ENCODE measurements at places on chromosomes 3 and 15. TPM values are rescaled to one million over a fixed set of nuclear protein-coding genes. Genes with fewer than 3 reads are reported as not detected.

Gene CHDH
- 10.3 TPM for total RNA-seq

DNA sequence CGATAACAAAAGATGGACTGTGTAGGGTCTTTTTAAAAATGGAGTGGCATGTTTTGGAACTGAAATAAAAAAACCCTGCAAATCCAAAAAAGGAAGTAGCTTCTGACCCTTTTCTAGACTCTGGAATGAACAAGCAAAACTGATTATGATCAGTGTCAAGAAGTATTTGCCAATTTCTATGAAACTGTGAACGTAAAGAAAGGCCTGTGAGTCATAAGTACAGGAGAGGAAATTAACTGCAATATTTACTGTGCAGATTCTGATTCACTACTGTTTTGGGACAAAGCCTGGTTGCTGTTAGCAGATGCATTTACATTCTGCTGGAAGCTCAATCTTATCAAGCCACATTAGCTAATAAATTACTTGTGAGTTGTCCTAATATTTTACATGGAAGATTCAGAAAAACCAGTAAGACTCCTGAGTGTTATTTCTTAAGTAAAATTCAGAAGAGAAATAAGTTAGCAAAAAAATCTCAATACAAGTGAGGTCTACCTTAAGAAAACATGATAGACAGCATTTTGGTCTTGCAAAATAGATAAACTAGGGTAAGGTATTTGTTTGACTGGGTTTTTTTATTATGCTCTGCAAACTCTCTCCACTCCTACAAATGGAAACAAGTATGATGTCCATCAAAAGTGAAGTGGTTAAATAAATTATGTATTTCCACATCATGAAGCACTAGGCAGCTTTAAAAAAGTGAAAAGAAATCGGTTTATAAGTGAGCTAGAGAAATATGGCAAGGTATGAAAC, 90.2 kb upstream of the LMOD3 start:
- no peak for DNase-seq

- no peak for DNase-seq
Observed at GRCh38 chr3:197031315-197032285, 2.0 kb upstream of the MELTF start.

DNA sequence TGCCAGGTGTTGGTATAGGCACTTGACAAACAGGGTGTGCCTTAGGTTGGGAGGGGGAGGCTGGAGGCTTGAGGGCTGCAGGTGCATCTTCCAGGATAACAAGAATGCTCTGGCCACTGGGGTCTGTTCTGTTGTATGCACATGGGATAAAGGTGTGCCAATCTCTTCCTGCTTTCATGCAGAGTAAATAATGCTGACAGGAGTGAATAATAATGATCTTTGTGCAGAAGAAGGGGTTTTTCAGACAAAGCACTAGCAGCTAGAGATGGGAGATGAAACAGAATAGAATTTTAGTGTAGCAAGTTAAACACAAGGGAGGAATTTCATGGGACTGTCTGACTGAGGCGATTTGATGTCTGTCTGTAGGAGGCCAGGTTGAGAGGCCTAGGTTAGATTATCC, 1.9 kb upstream of the ROPN1 start:
- DNase-seq: no peak

- DNase-seq: no peak
Observed at GRCh38 chr3:85313380-85313779, 354.6 kb downstream of the CADM2 start.

DNA sequence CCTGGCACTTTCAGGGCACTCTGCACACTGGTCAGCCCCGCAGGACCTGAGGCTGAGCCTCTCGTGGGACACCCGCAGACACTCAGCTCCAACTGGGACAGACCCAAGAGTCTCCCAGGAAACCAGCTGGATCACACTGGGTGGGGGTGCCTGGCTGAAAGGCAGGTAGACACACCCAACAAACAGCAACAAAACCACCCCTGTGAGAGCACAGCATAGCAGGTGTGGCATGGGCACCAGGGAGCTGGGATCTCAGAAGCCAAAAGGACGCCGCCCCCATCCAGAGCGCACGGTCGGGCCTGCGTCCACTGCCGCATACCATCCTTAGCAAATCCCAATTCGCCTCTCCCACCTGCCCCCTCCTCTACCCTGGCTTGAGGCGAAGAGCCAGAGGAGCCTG, 154.2 kb upstream of the LINGO1 start:
- no peak for DNase-seq

- DNase-seq: no peak
Observed at GRCh38 chr3:8972639-8973038, 9.4 kb upstream of the RAD18 start.

DNA sequence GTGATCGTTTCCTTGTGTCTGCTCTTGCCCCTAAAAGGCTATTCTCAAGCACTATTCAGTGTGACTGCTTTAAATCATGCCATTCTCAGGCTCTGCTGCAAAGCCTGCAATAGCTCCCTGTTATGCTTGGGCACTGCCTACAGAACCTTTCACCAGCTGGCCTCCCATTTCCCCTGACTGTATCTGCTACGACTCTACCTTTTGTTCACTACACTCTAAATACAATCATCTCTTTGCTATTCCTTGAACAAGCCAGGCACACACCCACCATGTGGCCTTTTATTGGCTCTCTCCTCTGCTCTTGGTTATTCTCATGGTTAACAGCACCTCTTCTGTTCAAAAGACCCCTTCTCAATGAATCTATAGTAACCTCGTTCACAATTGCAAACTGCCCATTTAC, 29.6 kb upstream of the FNDC3B start:
- peak; percentile 7 for DNase-seq

DNA sequence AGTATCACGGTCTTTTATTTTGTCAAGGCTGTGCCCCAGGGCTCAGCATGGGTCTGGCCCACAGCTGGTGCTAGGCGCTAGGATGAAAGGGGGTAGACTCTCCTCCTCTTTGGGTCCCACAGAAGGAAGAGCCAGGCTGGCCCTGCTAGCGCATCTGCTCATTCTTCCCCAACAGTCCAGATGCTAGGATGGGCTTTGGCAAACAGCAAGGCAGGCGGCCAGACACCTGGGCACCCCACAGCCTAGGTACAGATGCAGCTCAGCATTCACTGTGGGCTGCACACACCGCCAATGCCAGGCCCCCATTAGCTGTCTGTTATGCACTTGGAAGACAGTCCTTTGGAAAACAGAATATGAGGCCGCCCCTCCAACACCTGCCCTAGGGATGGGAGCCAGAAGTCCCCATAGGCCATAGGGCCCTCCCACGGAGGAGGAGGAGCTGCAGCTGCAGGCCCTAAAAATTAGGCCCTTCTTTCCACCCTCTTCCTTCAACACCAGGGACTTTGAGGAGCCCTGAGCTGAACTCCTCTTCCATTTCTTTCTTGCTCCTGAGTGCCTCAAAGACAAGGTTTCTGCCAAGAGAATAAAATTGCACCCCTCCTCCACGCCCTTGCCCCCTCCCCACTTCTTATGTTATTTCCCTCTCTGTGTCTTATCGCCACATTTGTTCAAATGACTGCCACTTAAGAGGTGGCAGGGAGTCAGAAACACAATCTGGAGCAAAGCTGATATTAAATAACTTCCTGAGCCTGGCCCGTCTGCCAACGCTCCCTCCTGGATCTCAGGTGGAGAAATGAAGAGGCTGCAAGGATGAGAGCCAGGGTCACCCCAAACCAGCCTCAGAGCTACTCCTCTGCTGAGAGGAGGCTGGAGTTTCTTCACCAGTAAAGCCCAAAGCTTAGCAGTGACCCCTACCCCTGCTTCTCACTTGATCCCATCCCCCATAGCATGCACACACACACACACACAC, 13.7 kb downstream of the NTRK3 start:
- no peak for DNase-seq

- no peak for DNase-seq
Observed at GRCh38 chr3:25171897-25172296, 256.2 kb upstream of the RARB start.

GRCh38 chr3:38029400-38030125, at the start of gene PLCD1:
Gene PLCD1, minus strand, starts transcription at chr3:38029642. Its CDS starts 103 bp downstream, at chr3:38029539.
- peak; percentile 86 for DNase-seq

DNA sequence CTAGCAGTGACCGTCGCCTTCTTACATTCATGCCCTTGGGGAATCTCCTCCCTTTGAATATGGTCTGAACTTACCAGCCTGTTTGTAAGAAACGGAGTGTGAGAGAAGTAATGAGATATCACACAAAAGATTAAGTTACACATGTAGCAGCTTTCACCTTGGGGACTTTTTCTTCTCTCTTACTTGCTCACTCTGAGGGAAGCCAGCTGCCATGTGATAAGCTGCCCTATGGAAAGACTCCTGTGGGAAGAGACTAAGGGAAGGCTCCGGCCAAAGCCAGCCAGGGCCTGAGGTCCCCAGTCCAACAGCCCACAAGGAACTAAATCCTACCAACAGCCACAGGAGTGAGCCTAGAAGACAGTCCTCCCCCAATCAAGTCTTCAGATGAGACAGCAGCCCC, 190.4 kb upstream of the TSC22D2 start:
- DNase-seq: no peak
